ENCODE measurements at places on chromosomes 12 and 14.

GRCh38 chr14:24329073-24329663 lies 5.7 kb downstream of the ADCY4 start:
- no peak for DNase-seq

DNA sequence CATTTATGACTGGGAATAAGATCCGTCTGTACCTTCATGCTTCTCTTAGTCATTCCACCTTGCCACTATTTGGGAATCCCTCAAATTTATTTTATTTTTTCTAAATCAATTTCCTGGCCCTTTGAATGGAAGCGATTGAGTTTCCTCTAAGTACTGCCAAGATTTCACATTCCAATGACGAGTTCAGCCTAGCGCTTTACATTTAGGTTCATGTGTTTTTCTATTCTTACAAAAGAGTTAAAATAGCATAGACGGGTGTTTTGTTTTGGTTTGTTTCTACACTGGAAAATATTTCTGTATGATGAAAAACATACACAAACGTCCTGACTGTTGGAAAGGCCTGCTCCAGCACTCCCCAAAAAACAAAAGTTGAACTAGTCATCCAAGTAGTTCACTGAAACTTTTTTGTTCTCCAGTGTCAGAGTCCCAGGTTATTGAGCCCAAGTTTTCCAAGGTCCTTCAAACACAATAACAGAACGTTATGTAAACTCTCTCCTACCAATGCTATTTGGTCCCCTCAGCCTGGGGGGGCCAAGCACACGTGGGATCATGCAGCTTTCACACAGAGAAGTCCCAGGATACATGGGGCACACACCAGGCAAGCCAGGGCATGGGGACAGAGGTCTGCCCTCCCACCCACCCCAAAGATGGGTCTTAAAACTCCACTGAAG lies 74.8 kb upstream of the FOXN3 start:
- DNase-seq: no peak

DNA sequence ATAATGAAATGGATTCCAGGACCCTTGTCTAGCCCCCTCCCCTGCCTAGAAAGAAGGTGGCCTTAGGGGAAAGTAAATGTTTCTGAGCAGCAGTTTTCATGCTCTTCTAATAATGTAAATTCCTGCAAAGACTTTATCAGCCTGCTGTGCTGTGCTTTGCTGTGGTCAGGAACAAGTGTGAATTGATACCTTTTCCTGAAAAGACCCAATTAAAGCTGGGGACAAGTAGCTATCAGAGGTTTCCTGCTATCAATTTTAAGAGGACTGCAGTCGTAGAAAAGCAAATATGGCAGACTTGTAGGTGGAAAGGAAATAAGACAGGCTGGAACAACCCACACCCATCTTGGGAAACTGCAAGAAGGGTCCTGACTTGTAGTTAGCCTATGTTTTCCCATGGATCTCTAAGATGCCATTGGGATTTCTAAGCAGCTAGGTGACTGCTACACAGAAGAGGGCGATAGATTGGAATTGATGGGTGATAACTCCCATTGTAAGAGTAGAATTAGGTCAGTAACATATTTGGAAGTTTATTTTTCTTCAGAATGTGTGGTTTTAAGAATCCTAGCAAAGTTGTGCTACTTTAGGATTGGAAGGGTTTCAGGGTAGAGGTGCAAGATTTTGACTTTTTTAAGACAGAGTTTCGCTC lies 3.1 kb downstream of the DYNLL1 start:
- DNase-seq: no peak

- no peak for DNase-seq
Observed at GRCh38 chr14:24278424-24278823, 7.0 kb upstream of the RABGGTA start.

- no peak for DNase-seq
Observed at GRCh38 chr14:60732840-60733483, 1.6 kb upstream of the MNAT1 start.
